ENCODE measurements at places on chromosomes 11 and 22.

GRCh38 chr11:70908223-70908622, 344.2 kb downstream of the SHANK2 start:
- DNase-seq, result no peak

GRCh38 chr11:46738887-46739286, 19.9 kb downstream of the F2 start:
- DNase-seq, result no peak

- DNase-seq, result no peak
Observed at GRCh38 chr22:43077121-43077877, 11.9 kb downstream of the TTLL1 start.

GRCh38 chr11:61369372-61370348, 7.5 kb downstream of the TMEM138 start:
- no peak for DNase-seq

DNA sequence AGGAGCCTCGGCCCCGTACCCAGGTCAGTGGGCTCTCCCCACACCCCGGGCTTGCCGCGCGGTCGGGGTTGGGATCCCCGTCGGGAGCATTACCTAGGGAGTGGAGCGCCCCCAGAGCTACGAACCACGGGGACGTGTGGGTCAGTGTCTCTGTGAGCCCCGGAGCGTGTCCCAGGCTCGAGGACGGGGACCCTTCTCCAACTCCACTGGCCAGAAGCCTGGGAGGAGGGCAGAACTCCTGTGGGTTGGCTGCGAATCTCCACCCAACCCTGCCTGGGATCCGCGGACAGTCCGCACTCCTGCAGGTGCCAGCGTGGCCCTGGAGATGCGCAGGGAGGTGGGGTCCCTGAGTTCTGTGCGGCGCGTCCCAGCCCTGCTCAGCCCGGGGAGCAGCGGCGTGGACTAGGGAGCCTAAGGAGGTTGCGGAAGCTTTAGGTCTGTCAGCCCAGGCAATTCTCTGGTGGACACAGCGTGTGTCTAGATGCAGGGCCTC, 346 bp downstream of the PPFIBP2 start:
- peak; percentile 15 for DNase-seq

GRCh38 chr11:87359401-87359800, 321.7 kb downstream of the TMEM135 start:
- no peak for DNase-seq

DNA sequence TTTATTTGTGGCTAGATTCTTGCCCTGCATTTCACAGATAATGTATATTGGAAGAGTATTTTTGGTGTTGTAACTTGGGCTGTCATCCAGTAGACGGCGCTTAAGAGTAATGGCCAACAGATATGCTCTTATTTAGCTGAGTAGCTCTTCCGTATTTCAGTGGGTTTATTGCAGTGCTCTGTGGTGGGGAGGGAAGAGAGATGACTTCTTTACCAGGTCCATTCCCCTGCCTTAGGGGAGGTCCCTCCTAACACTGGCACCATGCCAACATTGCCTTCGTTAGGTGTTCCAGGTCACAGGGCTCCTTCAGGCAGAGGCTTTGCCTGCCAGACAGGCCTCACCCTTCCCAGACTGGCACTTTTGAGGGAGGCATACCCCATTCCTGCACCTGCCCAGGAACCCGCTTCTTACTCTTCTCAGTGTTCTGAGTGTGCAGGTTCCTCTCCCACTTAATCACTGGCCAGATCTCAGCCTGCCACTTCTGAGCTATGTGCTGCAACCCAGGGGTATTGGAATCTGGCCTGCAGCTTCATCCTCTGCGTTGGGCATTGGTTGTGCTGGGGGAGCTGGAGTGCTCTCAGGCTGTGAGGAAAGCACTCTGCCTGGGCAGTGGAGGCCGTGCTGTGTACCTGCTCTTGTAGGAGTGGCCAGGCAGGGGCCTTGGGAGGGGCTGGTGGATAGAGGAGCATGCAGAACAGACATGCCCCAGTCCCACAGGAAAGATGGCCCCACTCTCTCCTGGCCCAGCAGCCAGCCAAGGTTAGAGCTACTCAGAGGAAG, 29.4 kb upstream of the SLN start:
- no peak for DNase-seq

- DNase-seq, result no peak
Observed at GRCh38 chr22:42991010-42991651, 23.8 kb downstream of the PACSIN2 start.

DNA sequence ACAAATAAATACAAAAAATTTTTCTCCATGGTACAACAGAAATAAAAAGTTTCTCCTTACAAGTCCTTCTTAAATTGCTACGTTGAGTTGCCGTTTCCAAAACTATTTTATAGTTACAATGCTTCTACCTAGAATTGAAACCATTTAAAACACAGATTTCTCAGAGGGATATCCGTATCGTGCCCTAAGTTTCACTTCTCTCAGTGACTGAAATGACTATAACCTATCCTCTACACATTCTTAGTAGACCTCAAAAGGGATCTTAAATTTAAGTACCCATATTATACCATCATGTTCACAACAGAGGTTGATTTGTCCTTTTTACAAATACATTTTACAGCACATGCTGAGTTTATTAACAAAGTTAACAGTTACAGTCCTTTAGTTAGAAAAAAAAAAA, 44.1 kb downstream of the USP28 start:
- no peak for DNase-seq

DNA sequence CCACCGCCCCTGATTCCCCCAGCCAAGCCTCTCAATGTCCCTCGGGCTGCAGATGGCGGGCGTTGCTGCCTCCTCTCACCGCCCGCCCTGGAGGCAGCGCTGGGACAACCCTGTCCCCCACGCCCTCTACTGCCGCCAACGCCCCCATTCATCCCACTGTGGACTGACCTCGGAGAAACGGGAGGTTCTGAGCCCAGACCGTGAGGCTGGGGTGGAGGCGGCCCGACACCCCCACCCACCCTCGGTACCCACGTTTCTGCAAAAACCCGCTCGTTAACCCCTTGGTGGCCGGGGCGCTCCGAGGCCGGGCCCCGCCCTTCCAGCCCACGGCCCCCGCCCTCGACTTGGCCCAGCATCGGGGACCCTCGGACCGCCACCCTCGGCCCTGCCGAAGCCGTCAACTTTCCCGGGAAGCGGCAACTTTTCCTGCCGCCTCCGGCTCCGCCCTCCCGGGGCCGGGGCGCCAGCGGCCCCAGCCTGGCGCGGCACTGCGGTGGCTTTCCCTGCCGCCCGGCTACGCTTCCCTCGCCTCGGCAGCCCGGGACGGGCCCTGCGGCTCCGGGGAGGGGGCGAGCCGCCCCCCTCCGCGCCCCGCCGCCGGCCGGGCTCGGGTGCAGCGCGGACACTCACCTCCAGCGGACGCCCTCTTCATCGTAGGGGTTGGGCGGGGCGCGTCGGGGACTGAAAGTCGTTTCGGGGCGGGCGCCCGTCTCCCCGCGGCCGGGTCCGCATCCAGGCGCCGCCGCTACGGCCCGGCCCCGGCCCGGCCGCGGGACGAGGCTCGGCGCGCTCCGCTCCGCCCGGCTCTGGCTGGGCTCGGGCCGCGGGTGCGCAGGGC, 458 bp downstream of the RTN4R start:
- DNase-seq, result no peak

DNA sequence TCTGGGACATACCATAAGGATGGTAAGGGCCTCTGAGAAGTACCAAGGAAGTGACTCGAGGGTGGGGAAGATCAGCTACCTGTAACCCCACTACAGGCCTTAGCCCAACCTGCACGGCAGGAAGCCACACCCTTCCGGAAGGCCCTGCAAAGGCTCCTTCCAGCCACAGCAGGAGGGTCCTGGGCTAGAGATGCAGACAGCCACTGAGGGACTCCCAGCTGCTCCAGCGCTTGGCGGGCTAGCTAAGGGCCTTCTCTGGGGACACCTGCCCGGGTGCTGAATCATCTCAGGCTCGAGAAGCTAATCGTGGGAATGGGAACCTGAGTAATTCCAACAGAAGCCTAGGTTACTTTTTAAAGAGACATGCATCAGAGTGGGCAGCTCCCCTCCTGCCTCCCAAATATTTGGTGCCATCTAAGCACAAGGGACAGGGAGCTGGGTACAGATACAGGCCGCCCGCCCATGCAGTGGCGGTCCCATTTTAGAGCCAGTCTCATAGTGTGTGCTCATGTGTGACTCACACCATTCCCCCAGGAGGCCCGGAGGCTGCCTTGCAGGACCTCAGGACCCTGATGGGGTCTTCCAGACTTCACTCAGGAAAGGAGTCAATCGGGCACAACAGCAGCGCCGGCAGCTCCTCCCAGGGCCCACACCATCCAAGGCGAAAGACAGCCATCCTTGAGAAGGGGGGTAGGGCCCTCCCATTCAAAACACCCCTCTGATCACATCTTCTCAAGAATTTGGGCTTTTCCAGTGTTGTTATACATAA, 8.0 kb downstream of the MYH9 start:
- DNase-seq, result no peak

- DNase-seq, result no peak
Observed at GRCh38 chr11:33944693-33945424, 53.0 kb upstream of the LMO2 start.

GRCh38 chr22:37018815-37019308, 385 bp downstream of the TST start:
- DNase-seq, result no peak

DNA sequence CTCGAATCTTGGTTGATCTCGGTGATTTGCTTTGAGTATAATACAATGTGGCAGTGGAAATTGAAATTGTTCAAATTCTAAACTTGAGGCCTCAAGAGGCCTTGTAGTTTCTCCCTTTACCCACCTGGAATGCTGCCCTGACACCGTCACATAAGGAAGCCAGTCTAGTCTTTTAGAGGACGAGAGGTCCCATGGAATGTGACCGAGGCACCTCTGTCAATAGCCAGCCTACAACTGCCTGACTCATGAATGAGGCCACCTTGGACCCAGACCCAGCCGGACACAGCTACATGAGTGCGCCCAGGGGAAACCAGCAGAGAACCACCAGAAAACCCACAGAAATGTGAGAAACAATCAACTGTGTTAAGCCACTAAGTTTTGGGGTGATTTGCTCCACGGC, 52.5 kb downstream of the RPL27A start:
- DNase-seq, result no peak

GRCh38 chr11:285021-285893, 3.7 kb upstream of the PGGHG start:
- DNase-seq, result no peak

DNA sequence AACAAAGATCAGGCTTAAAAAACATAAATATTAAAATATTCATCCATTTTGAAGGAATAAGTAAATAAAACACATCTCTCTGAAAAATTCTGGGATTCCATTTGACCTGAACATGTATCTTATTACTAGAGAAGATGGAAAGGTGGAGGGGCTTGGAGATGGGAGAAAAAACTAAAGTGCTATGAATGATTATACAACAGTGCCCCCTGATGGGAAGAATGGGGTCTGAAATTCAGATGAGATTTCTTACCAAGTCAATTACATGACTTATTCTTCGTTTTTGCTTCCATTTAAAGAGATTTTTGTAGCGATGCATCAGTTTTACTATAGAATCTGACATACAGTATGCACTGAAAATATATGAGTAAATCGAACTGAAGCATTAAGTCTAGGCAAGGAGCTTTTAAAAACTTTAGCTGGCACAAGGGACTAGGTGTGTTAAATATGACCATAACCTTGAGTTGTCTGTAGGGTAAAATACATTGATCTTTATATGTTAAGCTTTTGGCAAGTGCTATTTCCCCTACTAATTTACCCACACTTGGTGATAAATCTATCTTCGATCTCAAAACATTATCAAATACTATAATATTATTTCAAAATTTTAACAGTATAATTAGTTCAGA, 718.8 kb downstream of the CNTN5 start:
- no peak for DNase-seq

GRCh38 chr11:15864026-15864805, 492.1 kb downstream of the SOX6 start:
- no peak for DNase-seq

DNA sequence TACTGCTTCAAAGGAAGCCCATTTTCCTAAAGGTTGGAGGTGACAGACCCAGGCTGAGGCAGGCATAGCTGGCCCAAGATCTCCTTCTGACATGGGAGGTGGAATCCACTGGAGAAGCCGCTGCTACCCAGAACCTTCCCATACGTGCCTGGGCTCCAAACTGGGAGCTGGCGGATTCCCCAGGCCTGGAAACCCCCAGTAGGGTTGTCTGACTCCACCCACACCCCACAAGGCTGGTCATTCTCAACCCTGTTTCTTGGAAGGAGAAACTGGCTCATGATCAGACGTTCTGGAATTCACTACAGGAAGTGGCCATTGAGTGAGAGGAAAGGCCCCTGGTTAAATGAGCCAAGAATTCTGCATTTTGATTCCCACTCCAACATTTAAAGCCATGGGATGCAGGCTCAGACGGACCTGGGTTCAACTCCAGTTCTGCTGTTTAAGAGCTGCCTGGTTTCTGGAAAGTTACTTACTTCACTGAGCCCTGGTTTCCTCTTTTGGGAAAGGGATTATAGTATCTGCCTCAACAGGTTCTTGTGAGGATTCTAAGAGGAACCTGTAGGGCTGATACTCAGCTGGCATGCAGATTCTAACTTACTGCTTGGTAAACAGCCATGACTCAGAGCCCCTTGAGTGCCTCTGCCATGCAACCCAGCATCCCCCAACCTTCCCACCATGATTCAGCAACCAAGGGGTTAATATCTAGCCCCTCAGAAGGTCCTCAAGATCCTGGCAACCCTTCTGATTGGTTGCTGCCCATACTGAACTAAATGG, 19.4 kb upstream of the TSKU start:
- DNase-seq, result no peak

GRCh38 chr11:84899740-84900139, 727.4 kb downstream of the DLG2 start:
- DNase-seq, result no peak

- no peak for DNase-seq
Observed at GRCh38 chr11:20221566-20221965, 61.3 kb upstream of the DBX1 start.

- no peak for DNase-seq
Observed at GRCh38 chr22:19819208-19819910, 35.3 kb downstream of the GNB1L start.

DNA sequence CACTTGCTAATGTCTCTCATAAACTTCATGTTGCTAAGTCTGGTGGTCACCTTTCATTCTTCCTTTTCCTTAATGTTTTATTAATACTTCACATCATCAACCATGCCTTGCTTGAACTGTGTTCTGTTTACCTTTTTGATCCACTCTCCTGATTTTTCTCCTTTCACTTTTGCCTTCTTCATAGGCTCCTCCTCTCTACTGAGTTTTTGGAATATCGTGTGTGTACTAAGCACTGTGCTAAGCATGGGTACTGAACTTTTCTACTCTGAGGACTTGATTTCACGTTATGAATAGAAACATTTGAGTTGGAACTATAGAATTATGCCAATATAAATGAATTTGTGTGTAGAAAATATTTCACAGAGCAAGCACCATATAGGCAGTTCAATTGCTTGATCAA, 90.6 kb downstream of the ATM start:
- DNase-seq, result no peak

- no peak for DNase-seq
Observed at GRCh38 chr11:96307776-96308140, 35.2 kb downstream of the MAML2 start.

- DNase-seq, result no peak
Observed at GRCh38 chr22:44555597-44555996, 57.6 kb upstream of the RTL6 start.

DNA sequence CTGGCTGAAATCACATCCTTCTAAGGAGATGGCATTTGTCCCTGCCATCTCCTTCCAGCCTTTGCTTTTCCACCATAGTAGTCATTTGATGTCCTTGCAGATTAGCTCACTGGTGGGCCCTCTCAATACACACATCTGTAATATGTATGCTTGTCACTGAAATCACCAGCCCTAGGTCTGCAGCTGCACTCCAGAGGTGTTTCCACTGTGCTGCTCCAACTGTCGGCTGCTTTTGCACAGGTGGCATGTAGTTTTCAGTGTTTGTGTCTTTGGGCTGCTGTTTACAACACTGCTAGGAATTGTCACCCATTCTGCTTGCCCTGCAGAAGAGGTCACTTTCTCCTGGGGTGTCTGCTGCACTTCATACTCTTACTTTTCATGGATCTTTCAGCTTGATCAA, 69.0 kb upstream of the GRAMD1B start:
- DNase-seq, result no peak
